ENCODE measurements at places on chromosomes 2 and 18. TPM values are rescaled to one million over a fixed set of nuclear protein-coding genes. Genes with fewer than 3 reads are reported as not detected.

GPR17 gene
- not detected for total RNA-seq

CD207 gene
- under 0.01 TPM for total RNA-seq

PLEKHM3 gene
- total RNA-seq: 12.0 TPM

CCDC68 gene
- total RNA-seq: 5.9 TPM

MAP2 gene
- total RNA-seq: 9.2 TPM

HADHA gene
- total RNA-seq: 153 TPM

COL4A3 gene
- total RNA-seq: 0.19 TPM

CRYGA gene
- total RNA-seq: not detected

RSAD2 gene
- total RNA-seq: 0.19 TPM

SMARCAL1 gene
- 11.2 TPM for total RNA-seq

OSBPL6 gene
- 3.9 TPM for total RNA-seq

NIF3L1 gene
- total RNA-seq: 14.3 TPM

SGO2 gene
- 9.0 TPM for total RNA-seq

HRH4 gene
- total RNA-seq: not detected

ELOA2 gene
- total RNA-seq: not detected

PAIP2B gene
- total RNA-seq: 0.54 TPM

CFAP210 gene
- total RNA-seq: not detected

VIT gene
- 0.09 TPM for total RNA-seq

ZNF519 gene
- total RNA-seq: 3.3 TPM

RESP18 gene
- total RNA-seq: not detected

SLC35G4 gene
- not detected for total RNA-seq

CHRND gene
- total RNA-seq: not detected

CAVIN2 gene
- total RNA-seq: 128 TPM
